Activated CD4-positive, CD25-positive, alpha-beta regulatory T cell (primary cell): ENCODE measurements at places on chromosomes 6 and 20.

DNA sequence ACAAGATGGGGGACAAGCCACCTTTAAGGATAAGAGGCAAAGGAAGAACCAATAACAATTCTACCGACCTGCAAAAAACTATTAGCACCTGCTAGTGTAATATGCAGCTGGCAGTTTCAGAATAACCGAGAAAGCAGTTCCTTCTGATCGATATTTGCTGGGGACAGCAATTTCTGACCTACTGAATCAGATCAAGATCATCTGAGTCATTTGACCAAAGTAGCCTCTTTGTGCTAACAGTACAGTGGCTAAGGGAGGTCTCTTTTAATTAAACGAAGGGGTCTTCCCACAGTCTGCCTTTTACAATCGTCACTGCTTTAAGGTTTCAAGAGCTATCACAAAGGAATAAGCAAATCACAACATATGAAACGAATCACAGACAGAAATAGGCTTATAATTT, 318.9 kb downstream of the BTBD9 start:
- DNase-seq = no peak

- no peak for DNase-seq
Observed at GRCh38 chr6:4935975-4936680, 67.7 kb downstream of the RPP40 start.

DNA sequence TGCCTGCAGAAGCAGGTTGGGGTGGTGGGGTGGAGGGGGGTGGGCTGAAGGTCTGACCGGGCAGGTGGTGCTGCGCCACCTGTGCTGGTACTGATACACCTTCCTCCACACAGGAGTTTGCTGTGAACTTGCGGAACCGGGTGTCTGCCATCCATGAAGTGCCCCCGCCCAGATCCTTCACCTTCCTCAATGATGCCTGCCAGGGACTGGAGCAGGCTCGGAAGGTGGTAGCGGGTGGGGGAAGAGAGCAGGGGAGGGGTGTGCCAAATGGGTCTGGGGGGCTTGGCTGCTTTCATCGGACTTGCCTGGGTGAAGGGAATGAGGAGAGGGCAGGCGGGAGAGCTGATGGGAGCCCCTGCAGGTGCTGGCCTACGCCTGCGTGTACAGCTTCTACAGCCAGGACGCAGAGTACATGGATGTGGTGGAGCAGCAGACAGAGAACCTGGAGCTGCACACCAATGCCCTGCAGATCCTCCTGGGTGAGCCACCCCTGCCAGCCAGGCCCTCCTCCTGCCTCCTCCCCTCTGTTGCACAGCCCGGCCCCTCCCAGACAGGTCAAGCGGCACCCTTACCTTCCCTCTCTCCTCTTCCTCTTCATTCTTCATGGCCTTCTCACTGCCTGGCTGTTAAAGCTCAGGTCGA, 6.7 kb downstream of the DNPH1 start:
- no peak for DNase-seq

DNA sequence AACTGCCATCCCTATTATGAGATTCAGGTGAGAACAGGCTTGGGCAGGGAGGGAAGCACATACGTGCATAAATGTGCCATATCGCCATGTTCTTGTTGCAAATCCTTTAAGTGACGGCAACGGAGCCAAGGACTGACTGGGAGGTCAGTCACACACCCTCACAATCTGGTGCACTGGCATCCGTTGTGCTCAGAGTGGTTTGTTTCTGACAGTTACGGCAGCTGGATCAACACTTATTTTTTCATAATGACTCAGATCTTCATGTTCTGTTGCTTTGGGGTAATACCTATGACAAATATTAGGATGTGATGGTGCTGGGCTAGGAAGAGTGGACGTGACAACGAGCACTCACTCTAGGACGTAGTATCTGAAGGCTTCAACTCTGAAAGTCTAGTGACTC, 56.2 kb upstream of the PREP start:
- DNase-seq = no peak

GRCh38 chr6:168368936-168369335, 49.4 kb upstream of the DACT2 start:
- DNase-seq = no peak

DNA sequence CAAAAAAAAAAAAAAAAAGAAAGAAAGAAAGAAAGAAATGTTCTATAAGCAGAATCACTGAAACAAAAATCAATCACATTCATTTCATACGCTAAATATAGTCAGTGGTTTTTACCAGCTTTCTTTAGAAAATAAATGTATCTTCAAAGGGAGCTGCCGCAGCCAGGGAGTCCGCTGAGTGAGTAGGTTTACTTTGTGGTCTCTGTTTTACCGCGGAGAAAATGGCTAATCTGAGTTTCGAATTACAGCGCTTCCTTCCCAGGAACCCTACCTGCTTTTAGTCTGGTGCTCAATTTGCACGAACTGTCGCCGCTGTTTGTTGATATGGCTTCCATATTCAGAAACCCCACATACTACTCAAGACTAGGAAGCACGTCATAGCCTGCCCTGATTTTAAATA, 102.4 kb downstream of the TFAP2A start:
- DNase-seq = no peak

DNA sequence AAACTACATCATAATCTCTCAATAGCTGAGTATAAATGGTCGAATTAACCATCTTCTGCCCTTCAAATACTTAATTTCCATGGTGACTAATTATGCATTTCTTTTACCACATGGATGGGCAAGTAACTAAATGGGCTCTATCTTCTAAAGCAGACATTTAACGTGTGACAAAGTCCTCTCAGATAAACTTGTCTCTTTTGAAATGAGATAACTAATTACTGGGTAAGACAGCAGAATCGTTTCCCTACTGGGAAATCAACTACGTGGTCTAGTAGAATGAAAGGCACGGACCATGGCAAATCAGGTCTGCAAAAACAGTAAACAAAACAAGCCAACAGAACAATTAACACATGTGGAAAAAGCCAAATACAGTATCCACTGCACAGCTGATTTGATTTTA, 137.7 kb downstream of the BACH2 start:
- DNase-seq = no peak

- no peak for DNase-seq
Observed at GRCh38 chr6:161487694-161488093, 213.8 kb upstream of the AGPAT4 start.

GRCh38 chr20:16488616-16489015, 84.6 kb downstream of the KIF16B start:
- DNase-seq = no peak

- DNase-seq = no peak
Observed at GRCh38 chr6:137472641-137473137, 21.5 kb downstream of the OLIG3 start.

DNA sequence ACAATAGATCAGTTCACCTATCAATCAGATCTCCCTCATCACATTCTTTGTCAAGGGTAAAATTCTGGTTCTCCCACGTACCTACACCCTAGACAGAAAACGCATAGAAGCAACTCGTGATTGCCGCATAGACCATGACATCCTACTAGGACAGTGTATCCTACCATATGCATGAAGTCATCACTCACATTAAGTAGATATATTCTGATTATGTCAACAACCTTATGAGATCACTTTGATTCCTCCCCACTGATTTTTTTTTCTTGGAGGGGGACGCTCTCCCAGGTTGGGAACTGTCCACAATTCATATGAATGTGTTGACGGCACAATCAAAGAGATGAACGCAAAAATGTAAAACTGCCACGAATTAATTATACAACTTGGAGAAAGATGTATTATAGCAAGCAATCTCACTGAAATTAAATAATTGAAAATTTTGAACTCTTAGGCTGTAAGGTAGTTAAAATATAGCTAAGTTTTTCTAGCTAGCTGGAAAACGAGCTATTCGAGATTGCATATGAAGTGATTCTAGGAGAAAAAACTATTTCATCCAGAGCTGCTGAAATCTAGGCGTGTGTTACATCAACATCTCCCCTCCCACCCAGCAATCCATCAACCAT, 82.5 kb upstream of the CCDC28A start:
- DNase-seq = no peak
